ENCODE measurements at places on chromosomes 1 and 21.
A peak's percentile ranks its signal among the peaks of the same experiment; 100 is the strongest.

DNA sequence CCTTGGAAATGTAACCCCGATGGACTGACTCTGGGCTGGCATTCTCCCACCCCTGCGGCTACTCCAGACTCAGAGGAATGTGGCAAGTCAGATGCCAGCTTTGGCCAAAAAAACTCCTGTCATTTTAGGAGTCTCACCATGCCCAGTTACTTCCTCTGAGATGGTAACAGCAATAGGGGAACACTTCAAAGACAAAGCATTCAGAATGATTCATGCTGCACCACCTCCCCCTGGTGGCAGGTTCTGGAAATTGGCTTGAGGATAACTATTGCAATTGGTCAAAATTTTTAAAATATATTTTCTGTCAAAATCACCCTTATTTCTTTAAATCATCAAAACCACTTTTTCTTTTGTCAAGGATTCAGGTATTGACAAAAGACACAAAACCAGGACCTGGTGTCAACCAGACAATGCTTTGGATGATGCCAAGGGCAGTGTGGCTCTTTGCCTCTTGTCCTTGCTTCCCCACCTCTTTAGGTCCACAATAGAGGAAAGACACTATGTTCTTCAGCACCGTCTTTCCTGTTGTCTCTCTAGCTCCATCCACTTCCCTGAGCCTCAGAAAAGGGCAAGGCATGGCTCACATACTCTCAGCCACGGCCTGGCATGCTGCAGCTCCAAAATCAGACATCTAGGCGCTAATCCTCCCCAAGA is 9.9 kb upstream of the CDCA8 start:
- peak; percentile 84 for DNase-seq

DNA sequence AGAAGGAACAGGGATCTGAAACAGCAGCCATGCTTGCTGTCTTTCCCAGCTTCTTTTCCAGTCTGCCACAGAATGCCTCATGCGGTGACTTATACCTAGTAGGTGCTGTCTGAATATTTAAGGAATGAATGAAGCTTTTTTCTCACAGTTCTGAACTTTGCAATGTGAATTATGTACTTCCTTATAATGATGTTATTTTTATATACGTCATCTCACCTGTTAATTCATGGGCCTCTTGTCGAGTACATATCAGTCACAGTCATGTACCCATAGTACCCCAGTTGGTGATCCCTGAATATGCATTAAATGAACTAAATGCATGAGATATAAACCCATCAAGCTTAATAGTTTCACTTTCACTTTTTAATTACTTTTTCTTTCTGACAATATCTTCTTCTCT is 132.7 kb downstream of the NTNG1 start:
- DNase-seq, result no peak

DNA sequence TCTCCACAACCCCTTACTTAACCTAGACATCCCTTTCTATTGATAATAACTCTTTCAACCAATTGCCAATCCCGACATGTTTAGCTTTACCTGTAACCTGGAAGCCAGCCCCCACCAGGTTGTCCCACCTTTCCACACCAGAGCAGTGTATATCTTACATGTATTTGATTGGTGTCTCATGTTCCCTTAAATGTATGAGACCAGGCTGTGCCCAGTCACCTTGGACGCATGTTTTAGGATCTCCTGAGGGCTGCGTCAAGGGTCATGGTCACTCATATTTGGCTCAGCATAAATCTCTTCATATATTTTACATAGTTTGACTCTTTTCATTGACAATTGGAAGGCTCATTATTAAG is 5.3 kb upstream of the SLC19A1 start:
- no peak for DNase-seq

DNA sequence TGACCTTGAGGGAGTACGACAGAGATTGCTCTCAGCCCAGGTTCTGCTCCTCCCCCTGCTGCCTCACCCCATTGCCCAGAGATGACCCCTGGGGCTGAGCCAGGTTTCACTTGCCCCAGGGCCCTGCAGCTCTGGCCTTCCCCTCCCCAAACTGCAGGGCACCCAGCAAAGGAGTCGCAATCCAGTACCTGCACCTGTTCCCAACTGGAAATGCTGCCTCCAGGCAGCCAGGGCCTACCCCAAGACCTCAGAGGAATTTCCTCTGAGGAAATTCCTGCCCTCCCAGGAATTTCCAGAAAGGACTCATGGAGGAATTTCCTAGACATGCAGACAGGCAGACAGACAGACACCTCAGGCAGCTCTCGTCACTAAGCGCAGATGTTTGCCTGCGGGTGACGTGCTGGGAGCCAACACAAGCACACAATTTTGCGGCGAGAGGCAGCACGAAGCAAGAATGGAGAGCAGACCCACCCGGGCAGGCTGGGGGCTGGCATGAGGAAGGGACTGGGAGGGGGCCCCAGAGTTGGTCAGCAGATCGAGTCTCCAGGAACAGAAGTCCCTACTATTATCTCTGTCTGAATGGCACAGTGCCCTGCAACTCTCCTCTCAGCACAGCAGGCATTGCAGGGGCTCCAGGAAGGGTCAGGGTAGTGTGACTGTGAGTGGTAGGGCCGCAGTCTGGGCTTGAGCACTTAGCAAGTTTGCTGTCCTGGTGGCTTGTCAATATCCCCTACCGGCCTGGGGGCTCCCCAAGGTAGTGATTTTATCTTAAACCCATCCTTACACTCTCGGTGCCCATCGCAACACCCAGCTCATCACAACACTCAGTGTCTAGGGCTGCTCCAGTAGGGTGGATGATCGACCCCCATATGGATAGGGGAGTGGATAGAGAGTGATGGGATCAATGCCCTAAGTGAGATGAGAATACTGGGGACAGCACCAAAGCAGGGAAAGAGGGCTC is 2.9 kb upstream of the EFNA1 start:
- no peak for DNase-seq

DNA sequence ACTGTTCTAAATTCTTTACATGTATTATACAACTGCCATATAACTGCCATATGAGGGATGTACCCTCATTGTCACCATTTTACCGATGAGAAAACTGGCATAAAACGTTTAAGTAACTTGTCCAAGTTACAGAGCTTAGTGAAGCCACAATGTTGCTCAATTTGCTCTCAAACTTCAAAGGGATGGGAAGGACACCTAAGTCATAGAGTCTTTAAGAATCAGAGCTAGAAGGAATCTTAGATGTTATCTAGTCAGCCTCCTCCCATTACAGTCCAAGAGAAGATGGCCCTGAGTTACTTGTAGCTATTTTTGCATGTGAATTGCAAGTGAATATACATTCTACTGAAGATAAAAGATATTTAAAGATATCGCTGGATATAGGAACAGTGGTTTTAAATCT is 31.7 kb downstream of the SELL start:
- DNase-seq, result no peak

DNA sequence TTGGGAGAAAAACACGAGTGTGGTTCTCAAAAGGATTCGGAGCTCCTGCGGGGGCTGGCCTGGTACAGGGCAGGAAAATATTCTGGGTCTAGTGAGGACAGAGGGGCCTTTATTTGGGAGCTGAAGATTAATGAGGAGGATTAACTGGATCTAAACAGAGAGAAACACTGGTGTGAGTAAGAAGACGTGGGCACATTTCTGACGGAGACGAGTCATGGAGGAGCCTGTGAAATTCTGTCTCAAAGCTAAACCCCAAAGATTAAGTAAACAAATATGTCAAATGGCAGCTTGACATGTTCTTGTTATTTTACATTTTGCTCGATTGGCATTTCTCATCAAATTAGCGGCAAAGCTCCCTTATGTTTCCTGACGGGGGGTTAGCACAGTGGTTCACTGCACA is 12.8 kb downstream of the PROK1 start:
- no peak for DNase-seq

- DNase-seq, result no peak
Observed at GRCh38 chr1:10779201-10779600, 17.2 kb downstream of the CASZ1 start.

DNA sequence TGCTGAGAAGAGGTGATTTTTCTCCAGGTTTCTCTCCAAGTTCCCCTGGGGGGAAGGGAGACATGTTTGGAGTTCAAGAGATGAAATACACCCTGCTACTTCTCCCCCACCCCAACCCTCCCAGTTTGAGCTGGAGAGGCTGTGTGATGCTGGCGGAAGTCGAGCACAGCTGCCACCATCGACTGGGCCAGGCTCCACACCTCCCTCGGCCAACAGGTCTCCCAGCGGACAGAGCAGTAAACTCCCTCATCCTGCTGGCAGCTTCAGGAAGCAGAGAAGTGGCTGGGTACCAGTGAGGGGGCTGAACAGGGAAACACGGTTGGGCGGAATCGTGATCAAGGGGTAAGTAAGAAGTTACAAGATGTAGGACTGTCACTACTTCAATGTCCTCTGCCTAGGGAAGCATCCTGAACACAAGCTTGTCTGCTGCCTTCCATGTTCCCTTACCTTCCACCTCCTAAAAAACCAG is 6.6 kb upstream of the NHLH1 start:
- no peak for DNase-seq

DNA sequence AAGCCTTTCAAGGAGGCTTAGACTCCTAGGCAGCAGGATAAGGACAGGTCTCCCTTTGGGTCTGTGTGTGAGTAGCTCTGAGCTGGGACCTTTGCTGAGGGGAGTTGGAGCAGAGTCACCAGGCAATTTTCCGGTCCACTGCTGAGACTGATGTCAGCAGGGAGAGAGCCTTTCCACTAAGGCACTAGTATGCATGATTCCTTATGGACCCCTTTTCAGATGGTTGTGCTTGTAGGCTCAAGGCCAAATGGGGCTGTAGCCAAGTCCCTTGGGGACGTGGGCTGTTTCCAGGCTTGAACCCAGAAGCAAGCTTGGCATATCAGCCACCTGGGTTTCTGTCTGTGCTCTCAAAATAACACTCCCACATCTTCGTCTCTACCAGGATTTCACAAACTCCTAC is 73.0 kb downstream of the CCDC18 start:
- DNase-seq, result no peak
